ENCODE measurements at places on chromosomes 5 and 9. TPM values are rescaled to one million over a fixed set of nuclear protein-coding genes. Genes with fewer than 3 reads are reported as not detected.

DNA sequence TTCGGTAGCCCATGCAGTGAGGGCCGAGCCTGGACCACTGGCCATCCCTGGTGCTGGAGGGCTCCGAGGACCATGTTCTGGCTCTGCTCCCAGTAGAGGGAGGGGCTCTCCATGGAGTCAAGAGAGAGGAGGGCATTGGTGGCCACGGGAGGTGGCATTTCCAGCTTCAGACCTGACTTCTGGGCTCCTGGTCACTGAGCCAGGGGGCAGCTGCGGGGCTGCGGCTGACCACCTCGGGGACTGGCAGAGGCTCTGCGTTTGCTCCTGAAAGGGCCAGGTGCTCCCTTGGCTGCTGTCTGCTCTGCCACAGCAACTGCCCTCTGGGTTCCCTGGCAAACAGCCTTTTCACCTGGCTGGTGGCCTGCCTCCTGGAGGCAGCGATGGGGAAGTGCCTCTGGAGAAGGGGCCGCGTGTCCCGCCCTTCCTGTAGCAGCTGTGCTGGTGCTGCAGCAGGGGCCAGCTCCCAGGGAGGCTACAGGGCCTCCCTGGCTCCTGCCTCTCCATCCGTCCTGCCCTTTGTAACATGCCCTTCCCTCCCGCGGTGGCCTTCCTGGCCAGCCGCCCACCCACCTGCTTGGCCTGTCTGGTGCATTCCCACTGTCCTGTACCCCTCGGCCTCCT, 144.6 kb downstream of the CACNA1B start:
- no peak for DNase-seq

GRCh38 chr5:14490309-14490711, 91.3 kb upstream of the OTULINL start:
- no peak for DNase-seq

- no peak for DNase-seq
Measured at GRCh38 chr5:115321309-115321708, 24.9 kb upstream of the CCDC112 start.

The TNFSF15 gene
- polyA plus RNA-seq = 10.2 TPM

DNA sequence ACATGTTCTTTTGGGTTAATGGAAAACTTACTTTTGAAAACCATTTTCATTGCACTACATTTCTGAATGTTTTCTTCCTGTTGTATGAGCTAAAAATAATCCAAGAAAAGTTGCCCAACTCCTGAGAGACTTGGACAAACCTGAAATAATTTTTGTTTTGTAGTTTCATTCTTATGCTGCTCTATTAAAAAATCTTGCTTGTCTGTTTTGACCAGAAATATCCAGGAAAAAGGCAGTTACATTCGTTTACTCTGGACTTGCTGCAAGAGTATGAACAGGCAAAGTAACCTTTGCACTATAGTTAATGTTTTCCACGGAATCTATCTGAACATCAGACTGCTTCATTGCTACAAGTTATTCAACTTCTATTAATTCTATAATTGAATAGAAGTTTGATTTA, 200.1 kb upstream of the DAB2 start:
- peak; percentile 88 for DNase-seq

Measured in large intestine (tissue), 12 donors.